Activated CD4-positive, alpha-beta T cell treated with anti-CD3 and anti-CD28 coated beads for 36 hours (primary cell): ENCODE measurements at places on chromosomes 1 and 21.

- DNase-seq = no peak
These were observed 20.5 kb downstream of the PLEKHM2 start for GRCh38 chr1:15704526-15705183.

DNA sequence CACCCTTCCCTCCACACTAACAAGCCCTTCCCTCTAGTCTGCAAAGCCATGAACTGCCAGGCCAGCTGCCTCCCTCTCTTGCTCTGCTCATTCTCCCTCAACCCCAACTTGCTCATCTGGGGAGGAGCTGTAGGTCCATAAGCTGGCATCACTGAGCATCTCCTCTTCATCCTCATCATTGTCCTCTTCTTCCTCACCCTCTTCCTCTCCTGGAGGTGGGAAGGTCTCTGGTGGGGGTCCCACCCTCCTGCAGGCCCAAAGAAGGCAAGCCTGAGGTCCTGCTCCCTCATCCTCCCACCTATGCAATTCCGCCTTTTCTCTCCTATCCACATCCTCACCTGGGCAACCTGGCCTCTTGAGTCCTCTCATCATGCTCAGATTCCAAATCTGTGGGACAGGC is 2.7 kb downstream of the ZNF692 start:
- no peak for DNase-seq

GRCh38 chr1:77282187-77282865 is 507 bp downstream of the AK5 start:
- DNase-seq = peak; percentile 66

DNA sequence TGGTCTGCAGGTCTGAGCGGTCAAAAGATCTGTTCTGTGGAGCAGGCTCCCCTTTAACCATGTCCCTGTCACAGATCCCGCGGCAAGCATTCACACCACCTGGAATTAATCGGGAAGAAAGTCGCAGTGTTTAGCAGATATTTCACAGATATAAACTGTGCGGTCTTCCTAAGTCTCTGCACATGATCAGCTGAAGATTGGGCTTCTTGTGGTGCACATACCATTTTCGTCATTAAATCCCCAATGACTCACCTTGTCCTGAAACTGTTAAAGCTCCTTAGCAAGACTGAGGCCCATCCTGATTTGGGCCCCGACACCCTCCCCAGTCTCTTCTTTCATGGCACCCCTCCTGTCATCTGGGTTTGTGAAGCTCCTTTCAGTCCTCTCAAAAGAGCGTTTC is 158.8 kb downstream of the KIF26B start:
- DNase-seq = no peak

- DNase-seq = peak; percentile 79
These were observed 5.2 kb downstream of the GJC2 start for GRCh38 chr1:228154670-228155571.

DNA sequence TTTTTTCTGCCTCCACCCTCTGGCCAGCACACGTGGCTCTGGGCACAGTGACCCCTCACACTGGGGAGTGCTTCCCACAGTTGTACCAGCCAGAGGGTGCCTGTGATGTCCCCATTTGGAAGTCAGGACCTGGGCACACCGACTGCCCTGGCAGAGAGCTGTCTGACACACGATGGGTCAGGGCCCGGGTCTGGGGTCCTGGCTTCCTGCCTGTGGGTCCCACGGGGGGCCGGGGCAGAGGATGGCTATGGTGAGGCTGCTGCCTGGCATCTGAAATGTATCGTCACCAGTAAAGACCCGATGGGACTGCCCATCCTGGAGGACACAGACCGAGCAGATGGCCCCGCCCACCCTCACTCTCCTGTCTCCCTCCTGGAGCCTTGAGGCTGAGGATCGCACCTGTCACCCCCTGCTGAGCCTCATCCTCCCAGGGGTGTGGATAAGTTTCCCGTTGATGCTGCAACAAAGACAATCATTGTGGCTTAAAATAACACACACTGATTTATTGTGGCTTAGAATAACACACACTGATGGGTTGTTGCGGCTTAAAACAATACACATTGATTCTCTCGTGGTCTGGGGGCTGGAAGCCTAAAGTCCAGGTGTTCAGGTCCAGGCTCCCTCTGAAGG is 88.8 kb upstream of the TTC34 start:
- no peak for DNase-seq

DNA sequence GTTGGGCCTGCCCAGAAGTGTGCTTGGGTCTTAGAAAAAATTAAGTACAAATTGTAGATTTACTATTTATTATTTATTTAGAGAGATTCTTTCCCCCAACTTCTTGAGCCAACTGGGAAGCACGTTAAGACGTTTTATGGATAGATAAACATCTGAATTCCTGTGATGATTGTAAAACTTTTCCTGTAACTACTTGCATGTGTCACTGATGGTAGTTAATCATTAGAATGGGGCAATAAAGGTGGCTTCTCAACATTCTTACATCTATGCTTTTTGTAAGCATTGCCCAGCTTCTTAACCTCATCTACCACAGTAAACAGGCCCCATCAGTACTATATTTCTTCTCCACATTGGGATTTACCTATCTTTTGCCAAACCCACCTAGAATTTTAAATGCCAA is 559.8 kb downstream of the LMO4 start:
- no peak for DNase-seq

DNA sequence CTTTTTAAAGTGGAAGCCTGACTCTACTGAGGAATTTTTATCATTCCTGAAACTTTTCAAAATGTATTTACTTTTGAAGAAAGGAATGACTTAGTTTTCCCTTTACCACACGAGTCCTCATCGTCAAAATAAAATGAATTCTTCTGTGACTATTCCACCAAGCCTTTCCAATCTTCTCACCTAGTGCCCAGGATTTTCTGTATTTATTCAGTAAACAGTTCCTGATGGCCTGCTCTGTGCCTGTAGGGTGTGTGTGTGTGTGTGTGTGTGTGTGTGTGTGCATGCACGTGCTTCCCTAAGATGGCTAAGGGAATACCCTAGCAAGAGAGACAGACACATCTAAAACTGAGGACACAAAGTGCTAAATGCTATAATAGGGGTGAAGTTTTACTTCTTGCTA is 395.0 kb upstream of the USP24 start:
- no peak for DNase-seq

GRCh38 chr21:34986561-34987500 is 62.3 kb downstream of the RUNX1 start:
- DNase-seq = peak; percentile 90

DNA sequence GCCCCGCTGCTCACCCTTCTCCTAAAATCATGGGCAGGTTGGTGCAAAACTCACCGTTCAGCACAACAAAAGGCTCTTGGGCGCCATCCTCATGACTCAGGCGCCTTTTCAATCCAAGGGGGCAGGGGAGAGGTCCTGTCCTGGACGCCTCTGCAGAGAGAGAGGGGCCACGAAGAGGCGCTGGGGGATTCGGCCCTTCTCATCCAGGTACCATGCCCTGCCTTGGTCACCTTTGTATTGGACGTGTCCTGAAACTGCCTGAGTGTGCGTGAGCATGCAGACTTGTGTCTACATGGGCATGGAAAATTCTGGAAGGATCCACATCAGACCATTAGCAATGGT is 53.5 kb downstream of the SLC37A1 start:
- no peak for DNase-seq

- DNase-seq = no peak
These were observed 19.2 kb downstream of the EFCAB14 start for GRCh38 chr1:46699666-46700065.

DNA sequence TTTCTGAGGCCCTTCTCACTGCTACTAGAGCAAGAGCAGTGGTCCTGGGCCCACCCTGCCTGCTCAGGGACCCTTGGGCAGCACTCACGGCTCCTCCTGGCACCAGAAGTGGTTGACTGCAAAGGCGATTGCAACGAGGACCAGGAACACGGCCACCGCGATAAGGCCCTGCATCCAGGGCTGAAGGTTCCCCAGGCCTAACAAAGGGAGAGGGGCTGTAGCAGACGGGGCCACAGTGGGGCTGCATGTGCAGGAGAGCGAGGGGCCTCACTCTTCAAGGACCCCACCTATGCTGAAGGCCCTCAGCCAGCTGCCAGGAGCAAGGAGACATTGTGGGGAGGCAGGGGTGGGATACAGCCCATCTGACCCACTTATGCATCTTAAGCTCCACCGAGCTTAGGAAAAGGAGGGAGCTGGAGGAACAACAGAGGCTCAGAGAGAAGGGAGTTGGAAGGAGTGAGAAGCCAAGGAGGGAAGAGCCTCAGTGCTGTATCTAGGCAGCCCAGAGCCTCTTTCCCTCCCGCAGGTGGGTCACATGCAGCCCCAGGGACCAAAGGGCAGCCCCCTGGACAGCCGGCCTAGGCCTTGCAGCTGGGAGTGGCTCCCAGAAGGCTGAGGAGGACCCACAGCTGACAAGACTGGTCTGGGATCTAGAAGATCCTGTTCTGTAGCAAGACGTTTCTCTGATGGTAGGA is 2.5 kb downstream of the PDZK1IP1 start:
- no peak for DNase-seq

DNA sequence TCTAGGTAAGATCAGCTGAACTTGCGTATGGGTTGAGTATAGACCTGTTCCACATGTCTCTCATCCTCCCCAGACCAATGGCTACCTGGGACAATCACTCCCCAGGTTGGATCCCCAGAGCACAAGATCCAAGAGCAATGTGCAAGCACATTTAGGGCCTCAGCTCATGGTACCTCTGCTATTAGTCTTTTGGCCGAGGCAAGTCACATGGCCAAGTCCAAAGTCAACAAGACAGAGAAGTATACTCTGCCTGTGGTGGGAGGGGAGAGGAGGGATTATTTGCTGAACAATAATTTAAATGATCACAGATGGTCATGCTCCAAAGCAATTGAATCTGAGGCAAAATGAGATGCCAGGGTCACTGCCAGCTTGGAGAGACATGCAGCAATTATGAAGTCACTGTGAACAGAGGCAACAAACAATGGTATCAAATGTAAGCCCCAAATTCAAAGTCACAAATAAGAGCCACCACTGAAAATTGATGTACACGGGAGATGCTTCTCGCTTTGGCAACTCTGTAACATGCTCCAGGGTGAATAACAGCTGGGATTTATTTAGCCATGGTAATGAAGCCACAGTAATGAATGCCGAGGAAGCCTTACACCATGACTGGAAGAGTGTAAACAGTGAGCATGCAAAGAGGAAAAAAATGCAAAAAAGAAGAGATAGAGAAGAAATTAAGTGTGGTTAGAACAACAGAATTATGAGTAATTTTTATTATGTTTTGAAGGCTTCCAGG is 149.1 kb downstream of the ZNF281 start:
- no peak for DNase-seq

GRCh38 chr1:188735567-188735966 is 1742.1 kb downstream of the BRINP3 start:
- DNase-seq = no peak

GRCh38 chr1:106944721-106945120 is 111.8 kb upstream of the PRMT6 start:
- DNase-seq = no peak

- DNase-seq = no peak
These were observed 69.7 kb downstream of the CD46 start for GRCh38 chr1:207821464-207822045.

DNA sequence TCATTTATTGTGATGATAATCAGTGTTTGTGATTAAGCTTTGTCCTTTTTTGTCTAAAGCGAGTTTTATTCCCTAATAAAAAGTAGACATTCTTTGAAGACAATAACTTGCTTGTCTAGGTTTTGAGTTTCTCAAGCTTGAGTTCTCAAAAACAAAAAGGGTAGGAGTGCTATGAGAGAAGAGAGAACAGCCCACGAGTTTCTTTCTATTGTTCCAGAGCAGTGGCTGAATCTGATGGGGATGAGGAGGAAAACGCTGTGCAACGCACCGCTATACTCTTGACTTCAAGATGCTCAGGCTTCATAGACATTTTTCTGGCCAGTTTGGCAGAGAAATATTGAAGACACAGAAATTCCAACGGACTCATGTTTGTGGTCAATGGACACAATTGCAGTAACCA is 669.8 kb upstream of the B3GALT2 start:
- no peak for DNase-seq

DNA sequence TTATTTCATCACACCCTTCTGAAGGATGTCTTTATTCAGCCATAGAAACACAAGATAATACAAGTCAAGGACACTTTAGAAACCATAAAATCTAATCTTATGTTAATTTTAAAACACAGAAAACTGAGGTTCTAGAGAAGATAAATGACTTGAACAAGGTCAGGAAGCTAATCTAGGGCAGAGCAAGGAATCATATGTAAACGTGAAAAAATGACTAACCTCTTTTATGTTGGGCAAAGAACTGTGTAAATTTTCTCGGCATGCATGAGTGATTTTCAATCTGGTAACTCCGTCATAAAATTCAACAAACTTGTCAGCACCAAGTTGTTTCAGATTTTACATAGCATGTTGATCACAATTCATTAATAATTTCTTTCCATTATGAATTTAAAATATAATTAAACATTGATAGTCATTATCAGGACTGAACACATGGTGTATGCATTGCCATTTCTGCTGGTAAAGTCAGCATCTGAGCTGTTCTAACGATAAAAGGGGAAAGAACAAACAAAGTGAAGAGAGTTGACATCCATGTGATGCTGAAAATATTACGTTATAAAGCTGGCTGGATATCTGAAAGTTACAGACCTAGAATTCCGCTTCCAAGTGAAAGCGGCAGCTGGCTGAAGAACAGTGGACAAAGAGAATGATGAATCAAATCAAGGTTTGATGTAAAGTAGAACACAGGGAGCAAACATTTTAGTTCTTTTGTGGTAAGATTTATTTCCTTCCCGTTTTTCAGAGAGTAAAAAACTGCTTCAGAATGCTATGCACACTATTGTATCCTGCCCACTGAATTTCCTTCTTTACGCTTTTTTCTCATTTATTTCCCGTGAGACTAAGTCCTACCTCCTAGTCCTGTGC is 1037.4 kb upstream of the TMPRSS15 start:
- DNase-seq = no peak

GRCh38 chr1:81298266-81298665 is 502.5 kb upstream of the ADGRL2 start:
- no peak for DNase-seq

GRCh38 chr1:54812801-54813484 is 11.8 kb upstream of the TTC22 start:
- no peak for DNase-seq

GRCh38 chr1:201530741-201531531 is 8.0 kb upstream of the NAV1 start:
- DNase-seq = peak; percentile 76

GRCh38 chr1:154956544-154956941 is 644 bp upstream of the PBXIP1 start:
- DNase-seq = no peak
